ENCODE measurements at places on chromosomes 5 and 9. TPM values are rescaled to one million over a fixed set of nuclear protein-coding genes. Genes with fewer than 3 reads are reported as not detected.

EPB41L4B gene
- 2.0 TPM for total RNA-seq

ARL14EPL gene
- total RNA-seq = not detected

PCDHB6 gene
- 0.39 TPM for total RNA-seq

ORM1 gene
- total RNA-seq = not detected
